Activated CD4-positive, alpha-beta T cell treated with anti-CD3 and anti-CD28 coated beads, Interleukin-2, amount 50 U/mL, for 1 hour (primary cell): ENCODE measurements at places on chromosomes 2 and 18.

DNA sequence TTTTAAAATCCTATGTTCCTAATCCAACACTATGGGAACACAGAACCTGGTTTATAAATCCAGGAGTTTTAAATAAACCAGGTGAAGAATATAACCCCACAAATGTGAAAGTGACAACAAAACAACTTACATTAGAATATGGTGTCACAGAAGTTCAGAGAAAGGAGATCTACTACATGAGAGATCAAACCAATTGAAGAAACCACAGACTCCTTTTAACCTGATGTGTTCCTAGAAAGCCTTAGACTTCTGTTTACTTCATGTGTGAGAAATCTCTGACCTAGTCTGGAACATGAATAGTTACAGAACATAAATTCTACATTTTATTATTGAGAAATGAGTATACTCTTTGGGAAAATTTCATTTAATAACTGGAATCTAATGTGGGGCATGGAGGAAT is 165.3 kb downstream of the FTCDNL1 start:
- DNase-seq, result no peak

- no peak for DNase-seq
These were observed 21.6 kb downstream of the PID1 start for GRCh38 chr2:229249536-229249935.

GRCh38 chr18:79046522-79046921 is 22.7 kb upstream of the ATP9B start:
- DNase-seq, result no peak

DNA sequence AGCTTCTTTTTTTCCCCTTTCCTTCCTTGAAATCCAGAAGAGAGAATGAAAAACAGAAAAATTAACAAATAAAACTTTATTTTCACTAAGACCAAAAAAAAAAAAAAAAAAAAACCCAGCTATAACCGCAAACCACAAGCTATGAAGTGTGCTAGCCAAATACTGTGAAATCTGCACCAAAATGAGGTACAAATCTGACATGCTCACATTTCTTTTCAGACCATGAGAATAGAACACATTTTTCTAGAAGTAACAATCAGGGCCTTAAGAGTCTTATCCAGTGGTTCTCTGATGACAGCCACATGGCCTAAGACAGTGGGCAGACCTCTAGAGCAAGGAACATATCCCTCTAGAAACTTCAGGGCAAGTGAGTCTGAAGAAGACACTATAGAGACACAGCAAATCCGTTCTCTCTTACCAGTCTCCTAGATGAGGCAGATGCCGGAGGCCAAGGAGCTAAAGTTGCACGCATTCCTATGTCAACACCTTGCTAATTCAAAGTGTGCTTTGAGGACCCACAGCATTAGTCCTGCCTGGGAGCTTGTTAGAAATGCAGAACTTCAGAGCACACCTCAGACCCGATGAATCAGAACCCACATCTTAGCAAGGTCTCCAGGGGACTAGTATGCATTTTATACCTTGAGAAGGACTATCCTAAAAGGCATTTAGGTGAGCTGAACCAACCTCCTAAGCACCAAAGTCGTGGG is 317.1 kb downstream of the MYCN start:
- no peak for DNase-seq

- DNase-seq, result no peak
These were observed 180.6 kb downstream of the ZNF521 start for GRCh38 chr18:25171334-25171733.

DNA sequence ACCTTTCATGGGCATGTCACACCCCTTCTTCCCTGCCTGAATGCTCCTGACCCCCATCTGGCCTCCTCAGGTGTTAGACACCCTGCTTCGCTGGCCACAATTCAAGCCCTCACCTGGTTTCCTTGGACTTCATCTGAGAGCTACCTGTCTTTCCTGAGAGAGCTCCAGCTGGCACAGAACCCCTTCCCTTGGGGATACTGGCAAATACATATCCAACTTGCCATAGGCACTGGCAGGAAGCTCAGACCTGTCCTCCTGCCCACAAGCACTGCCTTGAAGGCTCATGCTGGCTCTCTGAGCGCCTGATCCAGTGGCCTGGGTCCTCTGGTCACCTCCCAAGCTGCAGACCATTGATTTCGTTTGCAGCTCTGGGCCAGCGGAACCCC is 74.1 kb upstream of the MAP4K3 start:
- no peak for DNase-seq

- DNase-seq, result no peak
These were observed 11.1 kb upstream of the SCG2 start for GRCh38 chr2:223613017-223613950.

DNA sequence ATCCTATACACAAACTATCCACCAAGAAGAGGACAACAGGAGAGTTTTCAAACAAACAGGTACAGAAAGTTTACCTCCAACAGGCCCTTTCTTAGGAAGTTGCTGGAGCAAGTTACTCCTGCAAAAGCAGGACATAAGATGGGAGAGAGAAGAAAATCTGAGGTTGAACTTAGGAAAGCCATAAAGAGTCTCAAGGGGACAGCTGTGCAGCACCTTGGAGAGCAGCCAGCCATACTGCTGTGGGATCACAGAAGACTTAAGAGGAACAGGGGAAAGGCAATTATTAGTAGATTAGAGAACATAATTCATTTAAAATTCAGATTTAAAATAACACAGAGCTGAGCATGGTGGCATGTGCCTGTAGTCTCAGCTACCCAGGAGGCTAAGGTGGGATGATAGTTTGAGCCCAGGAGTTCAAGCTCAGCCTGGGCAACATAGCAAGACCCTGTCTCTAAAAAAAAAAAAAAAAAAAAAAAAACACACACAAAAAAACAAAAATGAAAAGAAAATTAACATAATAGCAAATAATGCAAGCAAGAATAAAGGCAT is 148.1 kb upstream of the SIX3 start:
- no peak for DNase-seq

DNA sequence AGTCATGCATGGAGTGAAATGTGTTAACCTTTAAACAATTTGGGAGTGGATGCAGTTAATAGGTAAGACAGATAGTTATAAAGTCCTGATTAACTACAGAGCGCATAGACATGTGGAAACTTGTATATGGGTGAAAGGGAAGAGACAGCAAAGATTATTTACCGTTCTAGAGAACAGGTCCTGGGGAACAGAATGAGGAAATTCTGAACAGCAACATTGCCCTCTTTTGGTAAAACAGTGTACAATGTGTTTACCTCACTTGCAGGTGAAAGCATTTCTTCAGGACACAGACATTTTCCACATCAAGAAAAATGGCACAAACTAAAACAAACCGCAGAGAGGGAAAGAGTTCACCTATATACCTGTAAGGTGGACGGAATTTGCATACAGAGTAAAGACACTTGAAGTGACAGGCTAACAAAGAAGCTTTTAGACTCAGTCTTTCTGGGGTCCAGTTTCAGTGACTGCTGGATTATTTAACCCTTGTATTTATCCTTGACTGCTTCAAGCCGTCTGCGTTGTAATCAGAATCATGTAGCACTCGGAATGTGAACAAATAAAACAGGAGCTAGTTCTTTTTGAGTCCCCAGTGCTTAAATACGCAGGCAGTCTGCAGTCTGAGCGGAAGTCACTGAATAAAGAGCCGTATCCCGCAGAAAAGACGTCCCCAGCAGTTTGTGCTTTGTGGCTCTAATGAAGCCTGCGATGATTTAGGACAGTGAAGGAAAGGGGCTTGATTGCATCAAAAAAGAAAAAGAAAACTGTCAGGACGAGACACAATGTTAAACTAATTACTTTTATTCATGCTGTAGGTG is 364.8 kb upstream of the GALNT5 start:
- DNase-seq, result no peak

- no peak for DNase-seq
These were observed 231.9 kb upstream of the MGAT5 start for GRCh38 chr2:134021830-134022524.

- DNase-seq, result no peak
These were observed 112.7 kb upstream of the DLX2 start for GRCh38 chr2:172215172-172215935.

DNA sequence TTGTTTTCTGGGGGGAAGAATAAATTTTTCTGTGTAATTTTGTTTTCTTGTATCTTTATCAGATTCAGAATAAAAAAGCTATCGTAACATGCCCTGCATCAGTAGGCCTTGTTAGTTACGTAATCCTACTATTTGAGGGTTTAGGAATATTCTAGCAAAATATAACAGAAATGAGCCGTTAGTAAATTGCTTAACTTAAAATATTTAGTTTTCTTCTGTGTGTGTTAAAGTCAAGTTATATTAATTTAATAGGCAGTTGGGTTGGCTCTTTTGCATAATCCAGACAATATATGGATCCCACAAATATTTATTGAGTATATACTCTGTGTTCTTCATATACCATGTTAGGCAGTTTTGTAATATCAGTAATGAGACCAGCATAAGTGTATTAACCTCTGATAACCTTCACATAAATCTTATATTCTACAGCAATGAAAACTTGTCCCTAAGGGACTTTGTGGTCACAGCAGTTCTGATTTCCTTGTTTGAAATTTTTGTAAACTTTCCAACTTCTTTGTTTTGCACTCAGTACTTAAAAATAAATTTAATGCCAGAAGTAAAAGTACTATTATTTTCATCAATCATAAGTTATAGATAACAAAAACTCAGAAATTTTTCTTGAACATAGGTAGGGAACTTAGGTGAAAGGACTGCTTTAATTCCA is 151.9 kb downstream of the FMNL2 start:
- no peak for DNase-seq

GRCh38 chr2:24492421-24493279 is 1.6 kb downstream of the NCOA1 start:
- no peak for DNase-seq

DNA sequence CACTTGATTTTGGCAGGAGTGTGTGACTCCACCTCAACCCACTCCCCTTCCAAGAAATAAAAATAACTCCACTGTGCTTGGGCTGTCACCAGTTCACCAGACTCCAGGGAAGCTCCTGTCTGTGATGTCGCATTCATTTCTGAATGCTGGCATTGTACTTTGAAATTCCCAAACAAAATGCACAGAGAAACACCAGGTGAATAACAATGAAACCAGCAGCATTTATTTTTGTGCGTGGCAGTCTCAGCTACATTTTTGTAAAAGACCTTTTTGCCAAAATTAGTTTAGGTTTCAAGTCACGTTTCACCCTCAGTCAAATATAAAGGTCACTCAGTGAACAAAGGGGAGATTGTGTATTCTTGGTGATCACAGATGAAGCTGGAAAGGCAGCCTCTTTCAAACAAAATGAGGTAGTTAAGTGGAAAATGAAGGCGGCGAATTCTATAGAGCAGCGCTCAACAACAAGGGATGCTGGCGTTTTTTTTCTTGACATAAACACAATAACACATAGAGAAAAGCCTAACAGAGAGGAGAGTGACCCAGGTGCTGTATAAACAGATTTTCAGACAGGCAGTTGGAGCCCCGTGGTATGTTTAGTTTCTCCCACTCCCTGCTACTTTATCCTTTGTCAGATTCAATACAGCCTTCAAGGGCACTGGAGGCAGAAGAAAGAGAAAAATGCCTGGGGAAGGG is 210.3 kb upstream of the GCFC2 start:
- DNase-seq, result no peak

DNA sequence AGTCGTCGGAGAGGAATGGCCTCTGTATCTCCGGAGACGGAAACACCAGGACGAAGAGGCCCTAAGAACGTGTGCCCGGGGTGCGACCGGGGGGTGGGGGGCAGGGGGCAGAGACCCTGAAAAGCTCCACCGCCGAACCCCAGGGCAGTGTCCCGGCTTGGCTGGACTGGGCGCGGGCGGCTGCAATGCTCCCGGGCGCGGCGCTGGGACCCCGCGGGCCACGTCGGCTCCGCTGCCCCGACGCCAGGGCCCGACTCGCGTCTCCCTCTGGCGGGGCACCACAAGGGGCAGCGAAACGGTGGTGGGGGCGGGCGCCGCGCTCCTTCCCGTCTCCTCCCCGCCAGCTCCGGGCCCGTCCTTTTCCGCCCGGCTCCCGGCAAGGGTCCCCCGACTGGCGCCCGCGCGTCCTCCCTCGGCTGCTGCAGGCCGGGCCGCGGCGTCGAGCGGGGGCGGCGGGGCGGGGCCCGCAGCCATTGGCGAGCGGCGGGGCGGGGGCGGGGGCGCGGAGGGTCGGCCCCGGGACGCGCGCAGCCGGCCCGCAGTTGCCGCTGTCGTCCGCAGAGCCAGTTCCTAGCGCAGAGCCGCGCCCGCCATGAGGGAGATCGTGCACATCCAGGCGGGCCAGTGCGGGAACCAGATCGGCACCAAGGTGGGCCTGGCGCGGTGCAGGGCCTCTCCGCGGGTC is at the start of gene TUBB6:
Gene TUBB6 (plus strand): TSS at position 541 of the 685 bp plus-strand sequence. CDS start 52 bp downstream, at position 593.
- no peak for DNase-seq

GRCh38 chr18:43620936-43621335 is 343.6 kb upstream of the SYT4 start:
- DNase-seq, result no peak

DNA sequence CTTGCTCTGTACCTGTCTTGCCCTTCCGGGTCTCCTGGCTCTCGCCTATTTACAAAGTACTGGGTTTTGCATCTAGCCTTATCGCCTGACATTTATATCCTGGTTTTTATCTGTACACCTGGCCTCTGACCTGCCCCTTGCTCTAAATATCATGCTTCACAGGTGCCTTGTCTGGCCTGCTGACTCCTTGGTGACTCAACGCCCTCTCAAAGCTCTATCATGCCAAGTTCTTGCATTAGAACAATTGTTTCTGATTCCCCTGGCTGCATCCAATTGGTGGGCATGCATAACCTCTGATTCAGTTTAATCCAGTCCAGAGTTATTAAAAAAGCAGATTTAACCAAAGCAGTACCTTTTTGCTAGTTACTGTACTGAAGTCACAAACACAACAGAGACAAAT is 113.9 kb upstream of the CCDC68 start:
- no peak for DNase-seq

GRCh38 chr2:143974262-143974661 is 545.7 kb downstream of the ZEB2 start:
- no peak for DNase-seq

- DNase-seq, result no peak
These were observed 84.9 kb downstream of the DGKD start for GRCh38 chr2:233439191-233439590.

GRCh38 chr2:130355172-130355577 is 681 bp upstream of the PTPN18 start:
- no peak for DNase-seq

DNA sequence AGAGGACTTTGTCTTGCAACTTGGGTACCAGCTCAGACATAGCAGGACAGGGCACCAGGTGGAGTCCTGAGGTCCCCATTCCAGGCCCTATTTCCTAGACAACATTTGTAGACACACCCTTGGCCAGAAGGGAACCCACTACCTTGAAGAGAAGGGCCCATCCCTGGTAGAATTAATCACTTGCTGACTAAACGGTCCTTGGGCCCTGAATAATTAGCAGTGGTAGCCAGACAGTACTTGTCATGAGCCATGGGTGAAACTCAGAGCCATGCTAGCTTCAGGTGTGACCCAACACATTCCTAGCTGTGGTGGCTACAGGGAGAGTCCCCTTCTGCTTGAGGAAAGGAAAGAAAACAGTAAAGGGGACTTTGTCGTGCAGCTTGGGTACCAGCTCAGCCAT is 28.5 kb upstream of the ACTR2 start:
- no peak for DNase-seq

DNA sequence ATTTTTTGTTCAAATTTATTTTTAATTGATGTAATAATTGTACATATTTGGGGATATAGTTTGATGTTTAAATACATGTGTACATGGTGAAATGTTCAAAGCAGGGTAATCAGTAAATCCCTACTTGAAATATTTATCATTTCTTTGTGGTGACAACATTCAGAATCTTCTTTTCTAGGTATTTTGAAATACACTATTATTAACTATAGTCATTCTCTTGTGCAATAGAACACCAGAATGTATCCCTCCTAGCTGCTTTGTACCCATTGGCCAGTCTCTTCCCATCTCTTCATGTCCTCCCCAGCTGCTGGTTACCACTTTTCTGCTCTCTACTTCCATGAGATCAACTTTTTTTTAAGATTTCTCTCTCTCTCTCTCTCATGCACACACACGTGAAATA is 126.5 kb downstream of the ZNF407 start:
- DNase-seq, result no peak

- DNase-seq, result no peak
These were observed 30.3 kb downstream of the ZNF532 start for GRCh38 chr18:58894930-58895329.
